Vagina (tissue), 2 donors: ENCODE measurements at places on chromosomes 2 and 18.

GRCh38 chr18:72391951-72392350 lies 152.2 kb downstream of the CBLN2 start:
- DNase-seq: no peak

GRCh38 chr2:653645-654425 lies 23.4 kb downstream of the TMEM18 start:
- DNase-seq: peak; percentile 79

- no peak for DNase-seq
Observed at GRCh38 chr18:77077941-77078689, 54.5 kb downstream of the MBP start.

GRCh38 chr2:59301466-59302402 lies 1060.6 kb upstream of the FANCL start:
- DNase-seq: no peak

DNA sequence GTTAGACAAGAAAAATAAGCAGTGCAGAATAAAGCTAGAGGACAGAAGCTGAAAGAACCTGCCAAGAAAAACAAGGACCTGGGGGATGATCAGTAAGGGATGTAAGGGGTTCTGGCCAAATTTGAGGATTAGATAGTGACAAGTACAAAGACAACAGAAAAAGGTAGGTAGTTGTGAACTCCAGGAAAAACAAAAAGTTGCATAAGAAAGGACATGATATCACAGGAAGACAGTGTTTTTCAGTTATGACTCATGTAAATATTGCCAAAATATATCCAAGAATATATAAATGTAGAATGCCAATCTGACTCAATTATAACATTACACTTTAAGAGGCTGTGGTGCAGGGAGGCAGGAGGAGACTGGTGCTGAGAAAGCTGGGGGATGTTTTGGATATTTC lies 209.8 kb upstream of the SH3BP4 start:
- no peak for DNase-seq

GRCh38 chr2:60275958-60276357 lies 277.5 kb downstream of the BCL11A start:
- DNase-seq: no peak

GRCh38 chr2:28750316-28751251 lies 1.0 kb upstream of the PPP1CB start:
- no peak for DNase-seq

- DNase-seq: no peak
Observed at GRCh38 chr2:105336786-105337121, 586 bp upstream of the C2orf49 start.

GRCh38 chr2:72515696-72516095 lies 310.1 kb downstream of the EXOC6B start:
- no peak for DNase-seq

DNA sequence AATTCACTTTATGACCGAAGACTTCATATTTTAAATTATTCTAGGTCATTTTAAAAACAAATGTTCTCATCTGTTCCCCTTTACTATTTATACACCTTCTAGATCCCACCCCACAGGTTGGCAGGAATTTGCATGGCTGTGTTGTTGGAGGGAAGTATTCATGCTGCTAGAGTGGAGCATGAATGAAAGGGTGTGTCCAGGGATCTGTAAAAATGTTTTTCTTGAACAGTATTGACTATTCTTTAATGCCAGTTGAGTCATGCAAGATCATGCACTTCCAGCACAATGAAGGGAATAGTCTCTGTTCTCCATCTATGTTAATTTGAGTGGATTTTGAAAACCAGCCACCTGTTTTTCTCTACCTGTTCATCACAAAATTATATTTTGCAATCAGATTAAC lies 52.0 kb upstream of the COL3A1 start:
- no peak for DNase-seq

DNA sequence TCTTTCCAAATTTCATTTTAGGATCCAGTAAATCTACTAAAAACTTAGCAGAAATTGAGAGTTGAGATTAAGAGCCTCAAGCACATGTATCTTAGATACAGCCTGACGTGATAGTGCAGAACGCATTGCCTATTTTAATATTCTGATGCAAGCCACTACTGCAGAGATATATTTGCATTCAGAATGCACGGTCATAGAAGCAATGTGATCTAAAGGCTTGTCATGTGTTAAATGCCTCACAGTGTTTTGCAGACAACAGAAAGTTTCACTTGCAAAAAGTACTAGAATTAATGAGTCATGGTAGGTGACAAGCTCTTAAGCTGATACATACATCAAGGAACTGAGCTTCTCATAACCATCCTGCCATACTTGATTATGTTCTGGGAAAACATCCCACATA lies 886.7 kb upstream of the CHAC2 start:
- DNase-seq: no peak

- no peak for DNase-seq
Observed at GRCh38 chr2:156421851-156422250, 14.3 kb upstream of the GPD2 start.

DNA sequence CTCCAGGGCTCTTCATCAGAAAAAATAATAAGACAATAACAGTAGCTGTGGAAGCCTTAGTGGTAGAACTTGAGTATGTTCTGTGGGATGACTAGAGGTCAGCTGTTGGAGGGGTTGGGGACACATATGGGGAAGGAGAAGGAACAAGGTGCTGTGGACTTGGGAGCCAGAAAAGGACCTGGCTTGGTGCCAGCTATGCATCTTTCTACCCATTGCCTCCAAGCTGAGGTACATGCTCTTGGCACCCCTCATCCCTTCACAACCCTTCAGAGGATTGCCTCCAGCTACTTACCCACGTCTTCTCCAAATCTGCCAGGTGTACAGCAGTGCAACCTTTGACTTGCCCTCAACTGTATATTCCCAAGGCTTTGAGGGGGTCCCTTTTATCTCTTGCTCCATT lies 15.3 kb upstream of the EPAS1 start:
- no peak for DNase-seq

DNA sequence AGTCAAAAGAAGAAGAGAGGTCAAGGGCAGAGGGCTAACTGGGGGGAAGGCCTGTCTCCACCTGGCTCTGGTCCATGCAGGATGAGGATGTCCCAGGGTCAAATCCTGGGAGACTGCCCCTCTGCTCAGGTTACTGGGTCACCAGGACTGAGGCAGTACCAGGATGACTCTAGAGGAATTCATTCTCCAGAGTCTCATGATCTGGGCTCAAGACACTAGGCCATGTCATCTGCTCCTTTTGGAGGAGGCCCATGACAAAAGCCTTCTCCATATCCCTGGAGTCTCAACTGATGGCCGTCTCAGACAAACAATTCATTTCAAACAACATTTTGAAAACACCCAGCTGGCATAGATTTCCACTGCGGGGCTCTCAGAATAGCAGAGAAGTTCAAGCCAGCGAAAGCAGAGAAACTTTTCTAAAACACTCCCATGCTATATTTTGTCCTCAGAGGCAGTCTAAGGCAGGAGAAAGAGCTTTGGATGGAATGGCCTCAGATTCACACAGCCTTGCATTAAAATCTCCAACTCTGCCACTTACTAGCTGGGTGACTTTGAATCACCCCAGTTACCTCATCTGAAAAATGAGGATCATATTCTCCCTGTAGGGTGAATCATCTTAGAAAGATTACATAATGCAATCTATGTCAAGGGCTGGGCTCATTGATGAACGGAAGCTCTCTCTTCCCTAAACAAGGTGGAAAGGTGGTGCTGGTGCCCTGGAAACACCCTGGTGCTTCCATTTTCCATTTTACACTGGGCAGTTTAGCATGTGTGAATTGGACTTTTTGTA lies 48.8 kb upstream of the LCLAT1 start:
- DNase-seq: no peak

GRCh38 chr2:164890544-164890943 lies 48.9 kb upstream of the COBLL1 start:
- DNase-seq: no peak

DNA sequence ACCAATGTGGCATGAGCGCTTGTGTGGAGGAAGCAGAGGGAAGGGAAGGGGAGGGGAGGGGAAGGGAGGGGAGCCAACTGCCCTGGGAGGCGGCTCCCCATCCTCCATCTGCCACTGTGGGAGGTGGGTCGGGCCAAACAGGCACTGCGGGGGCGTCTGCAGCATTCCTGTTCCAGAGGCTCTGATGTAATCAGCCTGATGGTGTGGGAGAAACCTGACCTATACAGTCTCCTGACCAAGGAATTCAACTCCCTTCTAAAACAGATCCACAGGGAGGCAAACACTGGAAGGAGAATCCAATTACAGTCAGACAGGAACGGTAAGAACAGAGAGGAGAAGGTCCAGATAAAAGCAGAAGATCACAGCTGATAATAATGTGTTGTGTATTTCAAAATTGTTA lies 88.8 kb downstream of the CD8B2 start:
- DNase-seq: no peak

- DNase-seq: no peak
Observed at GRCh38 chr2:29238497-29238896, 123.3 kb downstream of the CLIP4 start.

GRCh38 chr18:9421901-9422327 lies 53.4 kb upstream of the RALBP1 start:
- no peak for DNase-seq

DNA sequence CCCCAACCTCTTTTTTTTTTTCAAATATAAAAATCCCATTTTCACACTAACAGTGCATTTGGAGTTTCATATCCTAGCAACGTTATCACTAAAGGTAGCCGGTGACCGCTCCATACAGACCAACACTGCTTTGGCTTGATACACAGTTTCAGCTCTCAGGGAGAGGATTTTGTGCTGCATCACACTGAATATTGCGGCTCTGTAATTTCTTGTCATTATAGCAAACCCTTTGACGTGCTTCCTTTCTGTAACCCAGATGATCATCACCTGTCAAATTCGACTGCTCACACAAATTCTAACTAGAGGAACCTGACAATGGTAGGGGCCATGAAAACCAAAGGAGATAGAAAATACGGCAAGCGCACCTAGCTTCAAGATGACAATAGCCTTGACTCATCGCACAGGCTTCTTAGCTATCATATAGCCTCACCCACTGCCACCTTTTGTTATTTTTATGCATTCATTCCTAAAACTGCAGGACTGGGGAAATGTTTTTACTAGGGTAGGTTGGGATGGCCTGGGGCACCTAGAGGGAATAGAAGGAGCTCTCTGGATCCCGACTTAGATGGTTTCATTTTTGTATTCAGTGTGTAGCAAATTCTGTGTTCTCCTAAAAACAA lies 582.9 kb upstream of the PIK3C3 start:
- DNase-seq: no peak

GRCh38 chr18:36593641-36594040 lies 235.2 kb downstream of the TPGS2 start:
- DNase-seq: peak; percentile 56

DNA sequence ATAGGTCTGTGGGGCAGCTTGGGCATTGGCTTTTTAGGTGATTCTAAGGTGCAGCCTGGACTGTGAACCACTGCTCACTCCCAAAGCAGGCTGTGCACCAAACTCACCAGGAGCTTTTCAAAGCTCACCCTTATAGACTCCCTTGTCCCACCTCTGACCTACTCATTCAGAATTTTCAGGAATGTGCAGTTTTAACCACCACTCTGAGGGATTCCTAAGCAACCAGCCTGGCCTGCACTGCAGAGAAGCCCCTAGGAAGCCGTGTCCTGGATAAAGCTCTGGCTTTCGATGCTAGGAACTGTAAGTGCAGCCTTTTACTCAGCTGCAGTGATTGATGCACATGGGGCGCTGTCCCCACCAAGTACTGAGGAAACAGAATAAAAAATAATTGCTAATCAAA lies 33.0 kb downstream of the MRO start:
- no peak for DNase-seq

GRCh38 chr2:19021721-19022120 lies 336.7 kb downstream of the OSR1 start:
- no peak for DNase-seq

DNA sequence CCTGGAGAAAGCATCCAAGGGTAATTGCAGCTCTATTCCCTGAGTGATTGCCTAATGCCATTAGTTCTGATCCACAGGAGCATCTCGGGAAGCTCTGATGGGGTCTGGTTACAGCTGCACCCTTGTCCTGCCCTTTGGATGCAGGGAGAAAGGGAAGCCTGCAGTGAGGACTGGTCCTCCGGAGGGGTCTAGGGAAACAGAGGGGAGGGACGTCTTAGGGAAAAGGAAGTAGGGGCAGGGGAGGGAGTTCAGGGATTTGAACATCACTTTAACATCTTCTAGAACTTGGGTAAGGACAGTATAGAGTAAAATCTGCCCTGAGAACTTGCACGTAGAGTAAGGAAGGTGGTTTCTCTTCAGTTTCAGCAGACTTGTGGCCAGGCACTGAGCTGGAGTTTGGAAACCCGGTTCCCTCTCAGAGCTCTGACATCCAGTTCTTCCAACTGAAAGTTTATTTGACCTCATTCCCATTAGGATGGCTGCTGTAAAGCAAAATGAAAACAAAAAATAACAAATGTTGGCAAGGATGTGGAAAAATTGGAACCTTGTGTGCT lies 20.5 kb downstream of the ONECUT2 start:
- no peak for DNase-seq

GRCh38 chr2:53183581-53183980 lies 584.0 kb upstream of the CHAC2 start:
- no peak for DNase-seq

DNA sequence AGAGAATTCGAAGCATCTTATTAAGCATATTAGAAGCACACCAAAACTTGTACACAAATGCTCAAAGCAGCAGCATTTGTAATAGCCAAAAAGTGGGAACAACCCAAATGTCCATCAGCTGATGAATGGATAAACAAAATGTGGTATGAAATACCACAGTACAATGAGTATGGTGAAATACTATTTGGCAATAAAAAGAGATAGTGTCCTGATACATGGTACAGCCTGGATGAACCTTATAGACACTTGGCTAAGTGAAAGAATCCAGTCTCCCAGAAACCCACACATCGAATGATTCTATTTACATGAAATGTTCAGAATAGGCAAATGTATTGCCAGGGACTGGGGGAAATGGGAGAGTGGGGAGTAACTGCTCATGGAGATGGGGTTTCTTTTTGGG lies 3.0 kb downstream of the SPATA3 start:
- DNase-seq: no peak

GRCh38 chr2:118936306-118936705 lies 5.7 kb upstream of the MARCO start:
- DNase-seq: no peak

- DNase-seq: no peak
Observed at GRCh38 chr2:169222665-169223064, 139.7 kb downstream of the LRP2 start.

DNA sequence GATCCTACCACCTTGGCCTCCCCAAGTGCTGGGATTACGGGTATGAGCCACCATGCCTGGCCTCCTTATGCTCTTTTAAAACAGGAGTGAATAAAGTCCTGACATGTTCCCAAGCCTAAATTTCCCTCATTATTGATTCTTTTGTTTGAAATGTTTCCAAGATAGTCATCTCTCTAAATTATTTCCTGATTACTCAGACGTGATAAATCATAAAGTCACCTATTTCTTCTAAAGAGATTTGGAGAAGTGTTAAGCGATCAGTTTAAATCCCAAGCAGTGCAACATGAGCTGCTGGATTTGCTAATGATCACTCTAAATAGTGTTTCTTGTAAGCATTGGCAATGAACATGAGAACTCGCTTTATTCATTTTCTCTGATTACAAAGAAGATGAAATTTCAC lies 51.8 kb downstream of the PMAIP1 start:
- no peak for DNase-seq

DNA sequence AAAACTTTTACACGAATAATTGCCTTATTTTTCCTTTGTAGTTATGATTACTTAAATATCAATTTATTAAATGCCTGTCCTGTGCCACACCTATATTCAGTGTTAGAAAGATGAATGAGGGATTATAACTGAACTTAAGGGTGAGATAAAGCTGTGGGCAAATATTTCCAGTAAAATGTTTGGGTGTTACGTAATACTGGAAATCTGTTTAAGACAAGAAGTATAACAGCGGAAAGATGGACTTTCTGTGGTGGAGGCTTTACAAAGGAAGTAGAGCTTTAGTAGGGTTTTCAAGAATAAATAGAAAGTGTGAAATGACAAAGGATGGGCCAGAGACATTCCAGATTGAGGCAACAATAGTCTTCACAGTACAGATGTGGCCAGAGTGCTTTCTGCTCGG lies 927.0 kb downstream of the DPP10 start:
- DNase-seq: no peak
